ENCODE measurements at places on chromosomes 13 and 19.

DNA sequence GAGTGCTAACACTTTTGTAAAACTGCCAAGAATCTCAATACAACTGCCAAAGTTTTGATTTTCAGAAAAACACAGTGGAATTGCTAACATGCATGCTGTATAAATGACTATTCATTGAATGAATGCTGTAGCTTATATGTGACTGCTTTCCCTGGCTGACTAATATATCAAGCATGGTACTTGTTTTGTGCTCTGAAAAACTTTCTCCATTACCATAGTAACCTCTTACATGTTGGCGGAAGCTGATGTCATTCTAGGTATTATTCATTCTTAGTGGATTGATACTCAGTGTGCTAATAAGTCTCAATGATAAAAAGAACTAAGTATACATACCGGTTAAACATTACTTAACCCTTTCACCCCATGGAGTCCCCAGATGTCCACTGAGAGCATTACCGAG is 166.1 kb upstream of the MYO16 start:
- peak; percentile 18 for DNase-seq

DNA sequence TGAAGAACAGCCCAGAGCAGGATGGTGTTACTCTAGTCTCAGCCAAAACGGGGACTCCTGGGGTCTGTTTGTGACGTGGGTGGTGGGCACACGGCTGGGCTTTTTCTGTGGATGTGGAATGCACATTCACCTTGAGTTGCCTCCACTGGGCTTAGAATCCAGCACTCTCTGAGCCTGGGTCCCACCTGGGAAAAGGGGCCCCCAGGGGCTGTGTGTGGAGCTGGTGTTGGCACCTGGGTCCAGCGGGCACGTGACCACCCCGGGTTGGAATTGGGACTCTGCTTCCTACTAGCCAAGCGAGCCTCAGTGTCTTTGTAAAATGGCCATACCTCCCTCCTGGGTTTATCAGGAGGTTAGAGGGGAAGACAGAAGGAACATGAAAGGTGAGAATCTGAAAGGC is 29.2 kb upstream of the F2RL3 start:
- DNase-seq: no peak

DNA sequence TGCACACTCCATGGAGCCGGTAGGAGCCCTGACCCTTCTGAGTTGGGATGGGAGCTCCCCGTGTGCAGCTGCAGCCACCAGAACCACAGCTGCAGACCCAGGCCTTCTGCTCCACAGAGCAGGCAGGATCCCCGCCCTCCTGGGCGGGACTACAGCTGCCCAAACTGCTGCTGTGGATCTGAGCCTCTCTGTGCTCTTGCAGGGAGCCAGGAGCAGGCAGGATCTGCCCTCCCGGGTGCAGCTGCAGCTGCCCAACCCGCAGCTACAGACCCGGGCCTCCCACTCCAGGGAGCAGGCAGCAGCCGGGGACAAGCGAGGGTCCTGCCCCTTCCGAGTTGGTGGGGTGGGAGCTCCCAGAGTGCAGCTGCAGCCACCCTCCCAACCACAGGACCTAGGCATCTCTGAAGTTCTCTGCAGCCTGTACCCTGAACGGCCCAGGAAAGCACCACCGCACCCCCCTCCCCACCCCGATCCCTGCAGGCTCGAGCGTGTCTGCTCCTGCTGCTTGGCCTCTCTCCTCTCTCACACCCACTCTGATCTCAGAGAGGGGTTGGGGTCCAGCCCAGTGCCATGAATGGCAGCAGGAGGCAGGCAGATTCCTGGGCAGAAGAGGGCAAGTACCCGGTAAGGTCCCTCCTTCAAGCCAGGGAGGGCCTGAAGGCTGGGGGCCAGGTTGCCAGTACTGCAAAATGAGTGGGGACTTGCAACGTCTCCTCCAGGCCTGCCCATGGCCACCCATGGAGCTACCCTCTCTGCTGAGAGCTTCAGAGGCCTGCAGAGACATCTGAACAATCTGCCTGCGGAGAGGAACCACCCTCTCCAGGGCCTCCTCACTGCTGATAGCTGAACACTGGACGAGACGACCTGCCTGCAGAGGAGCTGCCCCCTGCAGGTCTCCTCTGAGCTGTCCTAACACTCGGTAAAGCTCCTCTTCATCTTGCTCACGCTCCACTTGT is 16.4 kb upstream of the EMP3 start:
- DNase-seq: no peak

- DNase-seq: no peak
Measured at GRCh38 chr13:102628559-102628958, 31.8 kb downstream of the TPP2 start.

DNA sequence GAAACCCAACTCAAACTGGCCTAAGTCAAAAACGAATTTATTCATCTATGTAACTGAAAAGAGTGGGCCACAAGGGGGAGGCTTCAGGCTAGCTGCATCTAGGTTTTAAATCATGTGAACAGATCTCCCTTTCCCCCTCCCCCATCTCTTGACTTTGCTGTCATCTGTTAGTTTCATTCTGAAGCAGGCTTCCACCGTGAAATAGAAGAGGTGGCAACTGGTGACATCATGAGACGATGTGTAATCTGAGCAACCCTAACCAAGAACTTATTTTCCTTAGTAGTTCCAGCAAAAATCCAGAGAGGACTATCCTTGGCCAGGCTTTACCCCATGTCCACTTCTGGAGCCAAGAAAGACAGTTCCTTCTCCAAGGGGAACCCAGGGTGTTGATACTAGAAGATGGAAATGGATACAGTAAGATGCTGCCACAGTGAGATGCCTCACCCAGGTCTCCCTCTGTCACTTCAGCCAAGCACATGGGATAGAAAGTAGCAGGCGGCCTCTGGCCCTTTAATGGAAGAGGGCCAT is 9.4 kb downstream of the SAMD4B start:
- no peak for DNase-seq

GRCh38 chr19:34475026-34475974 is 6.3 kb upstream of the WTIP start:
- peak; percentile 46 for DNase-seq

DNA sequence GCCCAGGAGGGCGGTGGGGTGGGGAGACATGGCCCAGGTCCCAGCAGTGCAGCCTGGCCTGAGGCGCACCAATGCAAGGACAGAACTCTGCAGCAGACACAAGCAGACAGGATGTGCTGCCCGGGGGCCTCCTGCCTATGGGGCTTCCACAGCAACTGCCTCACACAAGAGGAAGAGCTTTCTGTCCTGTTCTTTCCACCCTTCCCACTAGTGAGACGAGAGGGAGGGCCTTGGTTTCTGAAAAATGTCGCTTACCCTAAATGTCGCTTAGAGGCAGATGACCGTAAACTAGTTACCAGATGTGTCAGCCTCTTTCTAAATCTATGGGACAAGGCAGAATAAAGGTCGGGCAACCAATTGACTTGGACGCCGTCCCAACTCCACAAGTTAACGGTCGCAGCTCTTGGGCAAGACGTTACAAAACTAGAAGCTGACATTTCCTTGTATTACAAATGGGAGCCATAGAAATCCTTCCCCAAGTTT is at the start of gene LAIR1:
Gene LAIR1 (minus strand): TSS at position 157 of the 483 bp plus-strand sequence. CDS start 127 bp downstream, at position 30.
- DNase-seq: no peak

DNA sequence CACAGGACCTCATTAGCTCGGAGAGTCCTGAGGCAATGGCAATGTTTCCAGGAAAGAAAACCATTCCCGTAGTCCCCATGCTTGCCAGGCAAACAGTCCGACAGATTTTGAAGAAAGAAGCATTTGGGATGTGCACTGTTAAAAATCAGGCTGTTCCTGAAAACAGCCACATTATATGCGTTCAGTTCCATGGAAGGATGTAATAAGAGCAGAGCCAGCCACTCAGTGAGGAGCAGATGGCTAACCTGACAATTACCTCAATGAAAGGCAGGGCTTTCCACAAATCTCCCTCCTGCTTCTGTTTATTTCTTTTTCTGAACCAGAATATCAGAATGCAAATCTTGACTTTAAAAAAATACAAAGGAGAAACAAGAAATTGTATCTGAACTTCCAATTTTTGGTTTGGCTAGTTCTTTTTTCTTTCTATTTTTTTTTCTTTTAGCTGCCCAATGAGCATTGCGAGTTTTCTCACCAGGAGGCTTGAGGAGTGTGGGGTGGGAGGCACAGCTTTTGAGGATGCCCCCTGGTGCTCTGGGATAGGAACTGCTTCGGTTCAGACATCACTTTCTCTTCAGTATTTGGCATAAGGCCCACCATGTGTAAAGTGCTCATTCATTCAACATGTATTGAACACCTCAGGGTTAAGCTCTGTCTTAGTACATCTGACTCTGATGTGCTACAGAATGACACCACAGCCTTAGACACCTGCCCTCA is 124.2 kb downstream of the TBC1D4 start:
- DNase-seq: peak; percentile 89

DNA sequence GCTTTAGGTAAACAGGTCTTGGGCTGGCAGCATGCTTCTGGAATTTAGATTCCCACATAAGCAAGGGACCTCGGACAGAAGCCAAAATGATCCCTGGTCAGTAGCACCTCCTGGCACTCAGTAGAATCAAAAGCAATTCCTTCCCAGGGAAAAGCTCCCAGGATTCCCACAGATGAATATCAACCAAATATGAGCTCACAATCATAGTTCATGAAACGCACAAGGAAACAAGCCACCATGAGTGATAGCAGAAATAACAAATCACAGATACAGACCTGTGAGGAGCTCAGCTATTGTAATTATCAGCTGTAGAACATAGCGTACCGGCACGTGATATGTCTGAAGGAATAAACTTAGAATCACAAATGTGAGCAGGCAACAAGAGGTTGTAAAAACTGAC is 21.8 kb upstream of the PLAUR start:
- no peak for DNase-seq

- no peak for DNase-seq
Measured at GRCh38 chr13:103276775-103277498, 210.7 kb upstream of the SLC10A2 start.

DNA sequence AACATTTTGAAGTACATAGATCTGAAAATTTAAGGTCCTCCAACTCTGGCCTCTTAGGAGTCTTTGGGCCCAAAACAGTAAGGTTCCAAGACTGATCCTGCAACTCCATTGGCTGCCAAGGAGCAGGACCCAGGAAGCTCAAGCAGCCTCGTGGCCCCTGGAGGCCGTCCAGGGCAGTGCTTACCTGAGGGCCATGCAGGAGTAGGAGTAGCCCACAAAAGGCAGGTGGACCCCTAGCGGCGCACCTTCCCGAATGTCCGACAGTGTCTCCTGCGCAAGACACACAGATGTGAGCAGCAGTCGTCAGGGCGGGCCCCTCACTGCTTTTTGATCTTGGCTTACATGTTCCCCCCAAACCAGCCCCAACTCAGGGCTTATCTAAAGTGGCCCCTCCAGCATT is 5.7 kb upstream of the SIX5 start:
- DNase-seq: no peak

GRCh38 chr19:47663435-47663910 is 49.7 kb upstream of the EHD2 start:
- DNase-seq: no peak

DNA sequence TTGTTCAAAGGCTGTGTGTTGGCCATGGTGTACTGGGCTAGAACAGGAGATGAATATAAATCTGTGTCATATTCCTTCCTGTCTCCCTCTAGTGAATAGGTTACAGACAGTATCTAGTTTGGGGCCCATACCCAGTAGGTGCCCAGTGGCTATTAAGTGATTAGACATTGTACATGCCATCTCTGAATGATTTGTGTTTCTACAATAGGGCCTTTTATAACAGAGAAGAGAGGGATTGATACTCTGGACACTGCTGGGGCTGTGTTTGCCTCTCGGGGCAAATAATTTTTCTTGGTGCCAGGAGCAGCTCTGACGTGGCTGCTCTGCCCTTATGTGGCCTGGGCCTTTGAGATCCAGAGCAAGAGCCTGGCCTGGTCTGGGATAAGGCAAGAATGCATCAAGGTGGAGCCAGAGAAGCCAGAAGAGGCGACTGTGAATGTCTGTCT is 403.1 kb downstream of the SPRY2 start:
- peak; percentile 26 for DNase-seq

GRCh38 chr19:36149673-36150406 is 2.4 kb downstream of the COX7A1 start:
- DNase-seq: no peak

- DNase-seq: peak; percentile 70
Measured at GRCh38 chr13:85316506-85317025, 482.7 kb downstream of the SLITRK6 start.

DNA sequence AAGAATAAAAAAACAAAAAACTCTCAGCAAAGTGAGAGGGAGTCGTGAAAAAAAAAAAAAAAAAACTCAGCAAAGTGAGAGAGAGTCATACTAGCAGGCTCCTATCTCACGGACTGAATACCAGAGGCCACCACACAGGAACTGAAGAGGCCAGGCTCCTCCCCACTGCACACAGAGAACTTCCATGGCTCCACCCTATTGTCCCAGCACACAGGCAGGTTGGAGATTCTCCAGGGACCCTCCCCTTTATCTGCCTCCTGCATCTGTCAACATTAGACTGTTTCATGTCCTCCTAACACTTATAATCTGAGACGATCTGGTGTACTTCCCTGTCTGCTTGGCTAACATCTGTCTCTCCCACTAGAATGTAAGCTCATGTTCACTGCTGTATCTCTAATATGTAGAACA is 37.0 kb upstream of the FARP1 start:
- DNase-seq: peak; percentile 33

DNA sequence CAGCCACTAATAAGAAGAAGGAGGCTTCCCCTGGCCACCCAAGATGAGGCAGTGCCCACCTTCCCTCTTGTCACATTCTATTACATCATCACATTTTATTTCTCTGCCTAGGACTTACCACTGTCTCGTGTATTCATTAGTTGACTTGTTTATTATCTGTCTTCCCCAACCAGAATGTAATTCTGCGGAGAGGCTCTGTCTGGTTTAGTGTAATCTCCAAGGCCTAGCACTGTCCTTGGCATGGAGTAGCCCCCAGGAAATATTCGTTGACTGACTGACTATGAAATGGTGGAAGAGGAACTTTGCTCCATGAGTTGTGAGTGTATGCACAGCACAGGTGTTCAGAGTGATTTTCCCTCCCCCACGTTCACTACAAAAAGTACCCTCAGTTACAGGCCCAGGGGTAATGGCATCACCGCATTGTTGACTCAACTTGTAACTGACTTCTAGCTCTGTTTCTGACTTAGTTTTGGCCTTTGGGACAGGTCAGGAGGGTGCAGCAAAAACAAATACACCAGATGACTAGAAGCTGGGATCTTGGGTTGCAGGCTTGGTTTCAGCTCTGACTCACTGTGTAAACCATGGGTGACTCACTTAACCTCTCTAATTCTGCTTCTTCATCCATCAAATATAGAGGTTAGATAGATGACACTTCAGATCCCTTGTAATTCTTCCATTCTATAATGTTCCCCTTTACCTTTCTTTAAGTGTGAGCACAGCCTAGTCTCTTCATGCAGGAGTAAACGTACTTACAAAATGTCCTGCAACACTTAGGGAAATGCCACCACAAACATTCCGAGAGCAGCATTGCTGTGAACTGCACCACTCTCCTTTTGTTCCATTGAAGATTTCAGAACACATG is 229.7 kb downstream of the KCNRG start:
- no peak for DNase-seq

DNA sequence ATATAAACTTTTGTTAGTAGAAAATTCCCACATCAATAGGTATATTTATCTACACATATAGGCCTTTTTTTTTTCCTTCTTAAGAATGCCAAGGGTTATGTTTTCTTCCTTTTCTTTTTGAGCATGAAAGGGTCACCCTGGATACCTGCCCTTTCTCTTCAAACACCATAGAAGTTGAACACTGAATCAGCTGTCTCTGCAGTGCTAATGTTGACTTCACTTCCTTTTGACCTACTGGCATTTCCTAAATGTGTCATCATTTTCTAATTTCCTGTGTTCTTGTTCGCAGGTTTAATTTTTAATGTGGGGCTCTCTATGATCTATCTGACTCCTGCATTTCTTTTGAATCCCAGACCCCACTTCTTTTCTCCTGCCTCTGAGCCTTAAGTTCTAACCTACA is 532.0 kb downstream of the GPC6 start:
- peak; percentile 44 for DNase-seq

- no peak for DNase-seq
Measured at GRCh38 chr19:2423071-2423914, 4.1 kb downstream of the TIMM13 start.
